HTR-8/SVneo (cell line): ENCODE measurements at places on chromosomes 16 and 17.

- no peak for DNase-seq
Observed at GRCh38 chr17:58691701-58692238, at the start of gene TEX14. Gene TEX14 (minus strand): TSS chr17:58692045. CDS start chr17:58652001, 40,044 bp downstream.

DNA sequence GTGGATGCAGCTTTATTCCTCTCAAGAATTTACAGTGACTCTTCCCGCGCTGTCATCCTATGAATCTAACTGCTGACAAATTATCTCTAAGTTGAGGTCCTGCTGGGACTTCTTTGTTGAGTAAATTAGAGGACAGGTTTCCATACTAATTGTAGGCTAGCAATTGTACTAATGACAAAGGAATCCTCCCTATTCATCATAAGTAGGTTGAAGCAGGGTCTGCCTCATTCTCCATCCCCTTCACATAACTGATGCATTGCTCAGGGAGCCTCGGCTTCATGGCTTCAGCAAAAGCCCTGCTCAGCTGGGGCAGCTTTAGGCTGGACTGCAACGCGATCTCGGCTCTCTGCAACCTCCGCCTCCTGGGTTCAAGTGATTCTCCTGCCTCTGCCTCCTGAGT lies 83.1 kb upstream of the IRX6 start:
- DNase-seq: no peak

DNA sequence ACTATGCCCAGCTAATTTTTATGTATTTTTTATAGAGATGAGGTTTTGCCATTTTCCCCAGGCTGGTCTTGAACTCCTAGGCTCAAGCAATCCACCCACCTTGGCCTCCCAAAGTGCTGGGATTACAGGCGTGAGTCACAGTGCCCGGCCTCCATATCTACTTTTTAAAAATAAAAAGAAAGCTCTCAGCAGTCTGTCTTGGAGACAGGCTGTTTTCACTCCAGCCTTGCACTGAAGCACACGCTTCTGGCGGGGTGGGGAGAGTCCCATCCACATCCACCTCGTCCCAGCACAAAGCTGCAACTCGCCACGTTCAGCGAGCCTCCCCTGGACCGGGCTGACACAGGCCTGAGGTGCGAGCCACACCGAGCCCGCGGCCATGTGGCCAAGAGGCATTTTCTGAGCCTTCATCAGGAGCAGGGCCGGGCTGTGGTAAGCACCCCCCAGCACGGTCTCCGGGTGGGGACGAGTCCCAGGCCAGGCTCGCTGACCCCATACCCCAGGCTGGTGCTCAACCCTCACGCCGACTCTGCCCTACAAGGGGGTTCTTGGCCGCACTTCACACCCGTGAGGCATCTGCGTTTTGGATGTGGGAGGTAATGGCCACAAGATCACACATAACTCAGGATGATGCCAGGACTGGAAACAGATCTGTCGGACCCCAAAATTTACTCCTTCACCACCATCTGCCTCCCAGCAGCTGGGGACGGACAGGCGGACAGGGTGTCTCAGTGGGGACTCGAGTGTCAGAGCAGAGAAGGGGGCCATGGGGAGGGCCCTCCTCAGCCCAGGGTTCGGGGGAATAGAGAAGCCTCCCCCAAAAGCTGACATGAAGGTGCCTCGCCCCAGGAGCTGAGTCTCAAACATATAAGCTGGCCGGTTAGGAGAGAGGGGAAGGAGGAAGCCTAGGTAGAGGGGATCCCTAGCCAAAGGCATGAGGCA lies 28.6 kb downstream of the TBC1D16 start:
- DNase-seq: no peak

- no peak for DNase-seq
Observed at GRCh38 chr17:73357981-73358380, 46.2 kb upstream of the CDC42EP4 start.

- DNase-seq: no peak
Observed at GRCh38 chr16:14187517-14188338, 116.6 kb downstream of the MRTFB start.

DNA sequence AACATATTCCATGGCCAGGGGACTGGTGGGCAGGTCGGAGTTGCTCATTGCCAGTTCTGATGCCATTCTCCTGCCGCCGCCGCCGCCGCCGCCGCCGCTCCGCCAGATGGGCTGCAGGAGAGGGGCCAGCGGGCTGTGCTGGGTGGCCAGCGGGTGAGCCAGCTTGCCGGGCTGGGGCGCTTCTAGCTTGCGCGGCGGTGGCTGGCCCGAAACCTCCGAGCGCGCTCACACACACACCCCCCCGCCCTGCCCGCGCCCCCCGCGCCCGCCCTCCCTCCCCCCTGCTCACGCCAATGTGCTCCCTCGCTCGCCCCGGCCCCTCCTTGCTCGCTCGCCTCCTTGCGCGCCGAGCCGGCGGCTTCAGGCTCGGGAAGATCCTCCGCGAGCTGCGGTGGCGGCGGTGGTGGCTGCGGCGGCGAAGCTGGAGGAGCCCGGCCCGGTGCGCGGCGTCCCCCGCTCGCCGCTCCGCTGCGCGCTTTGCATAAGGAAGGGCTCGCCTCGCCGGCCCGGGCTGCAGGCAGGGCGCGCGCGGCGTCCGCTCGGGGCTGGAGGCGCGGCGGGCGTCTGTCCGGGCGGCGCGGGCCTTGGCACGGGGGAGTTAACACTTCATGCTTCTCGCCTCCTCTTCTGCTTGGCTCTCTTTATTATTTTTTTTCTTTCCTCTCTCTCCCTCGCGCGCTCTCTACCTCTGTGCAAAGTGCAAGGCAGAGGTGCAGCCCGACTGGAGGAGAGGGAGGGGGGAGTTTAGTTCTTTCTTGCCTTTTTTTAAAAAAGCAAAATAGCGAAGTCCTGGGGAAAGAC lies 500 bp downstream of the MAF start:
- DNase-seq: no peak

DNA sequence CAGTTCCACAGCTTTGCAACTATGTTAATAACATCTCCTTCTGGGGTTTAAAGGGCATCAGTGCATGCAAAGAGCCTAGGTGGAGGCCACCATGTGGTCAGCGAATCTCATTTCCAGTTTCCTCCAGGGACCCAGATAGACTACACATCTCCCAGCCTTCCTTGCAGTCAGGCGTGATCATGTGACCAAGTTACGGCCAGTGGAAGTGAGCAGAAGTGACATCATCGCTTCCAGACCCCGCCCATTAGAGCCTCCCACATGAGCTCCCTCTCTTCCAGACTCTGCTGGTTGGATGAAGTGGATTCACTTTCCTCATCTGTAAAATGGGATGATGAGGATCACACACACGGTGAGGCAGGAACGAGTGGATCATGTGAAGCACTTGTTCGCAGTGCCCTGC lies 27.4 kb upstream of the KDM8 start:
- DNase-seq: no peak

DNA sequence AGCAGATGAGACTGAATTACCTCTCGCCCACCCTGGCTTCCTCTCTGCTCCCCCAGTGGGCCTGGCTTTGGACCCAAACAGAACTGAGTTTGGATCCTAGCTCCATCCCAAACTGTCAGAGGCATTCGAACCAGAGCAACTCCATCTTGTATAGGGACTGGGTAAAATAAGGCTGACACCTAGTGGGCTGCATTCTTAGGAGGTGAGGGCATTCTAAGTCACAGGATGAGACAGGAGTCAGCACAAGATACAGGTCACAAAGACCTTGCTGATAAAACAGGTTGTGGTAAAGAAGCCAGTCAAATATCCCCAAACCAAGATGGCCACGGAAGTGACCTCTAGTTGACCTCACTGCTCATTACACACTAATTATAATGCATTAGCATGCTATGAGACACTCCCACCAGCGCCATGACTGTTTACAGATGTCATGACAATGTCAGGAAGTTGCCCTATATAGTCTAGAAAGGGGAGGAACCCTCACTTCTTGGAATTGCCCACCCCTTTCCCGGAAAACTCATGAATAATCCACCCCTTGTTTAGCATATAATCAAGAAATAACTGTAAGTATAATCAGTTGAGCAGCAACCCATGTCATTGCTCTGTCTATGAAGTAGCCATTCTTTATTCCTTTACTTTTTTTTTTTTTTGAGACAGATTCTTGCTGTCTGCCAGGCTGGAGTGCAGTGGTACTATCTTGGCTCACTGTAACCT lies 44.4 kb downstream of the LYRM1 start:
- no peak for DNase-seq

GRCh38 chr17:1470755-1471462 lies 14.9 kb upstream of the CRK start:
- DNase-seq: no peak

GRCh38 chr17:78133971-78134898 lies 3.7 kb downstream of the TMC8 start:
- no peak for DNase-seq

GRCh38 chr17:68646626-68647526 lies 45.7 kb upstream of the FAM20A start:
- DNase-seq: no peak

- no peak for DNase-seq
Observed at GRCh38 chr17:74350486-74350885, 11.2 kb downstream of the BTBD17 start.

DNA sequence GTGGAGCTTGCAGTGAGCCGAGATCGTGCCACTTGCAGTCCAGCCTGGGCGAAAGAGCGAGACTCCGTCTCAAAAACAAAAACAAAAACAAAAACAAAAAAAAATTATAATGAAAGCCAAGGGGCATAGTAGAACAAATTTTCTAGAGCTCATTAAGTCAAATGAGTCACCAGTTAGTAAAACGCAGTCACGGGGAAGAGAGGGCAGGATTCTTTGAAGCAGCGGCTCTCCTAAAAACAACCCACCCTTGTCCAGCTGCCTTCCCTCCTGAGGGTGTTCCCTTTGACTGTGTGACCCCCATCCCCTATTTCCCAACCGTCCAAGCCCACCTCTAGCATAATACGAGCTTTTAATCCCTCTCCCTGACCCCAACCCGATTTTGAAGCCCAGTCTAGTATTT lies 44.1 kb upstream of the STH start:
- DNase-seq: no peak

- no peak for DNase-seq
Observed at GRCh38 chr16:70656712-70657263, 10.4 kb downstream of the IL34 start.

DNA sequence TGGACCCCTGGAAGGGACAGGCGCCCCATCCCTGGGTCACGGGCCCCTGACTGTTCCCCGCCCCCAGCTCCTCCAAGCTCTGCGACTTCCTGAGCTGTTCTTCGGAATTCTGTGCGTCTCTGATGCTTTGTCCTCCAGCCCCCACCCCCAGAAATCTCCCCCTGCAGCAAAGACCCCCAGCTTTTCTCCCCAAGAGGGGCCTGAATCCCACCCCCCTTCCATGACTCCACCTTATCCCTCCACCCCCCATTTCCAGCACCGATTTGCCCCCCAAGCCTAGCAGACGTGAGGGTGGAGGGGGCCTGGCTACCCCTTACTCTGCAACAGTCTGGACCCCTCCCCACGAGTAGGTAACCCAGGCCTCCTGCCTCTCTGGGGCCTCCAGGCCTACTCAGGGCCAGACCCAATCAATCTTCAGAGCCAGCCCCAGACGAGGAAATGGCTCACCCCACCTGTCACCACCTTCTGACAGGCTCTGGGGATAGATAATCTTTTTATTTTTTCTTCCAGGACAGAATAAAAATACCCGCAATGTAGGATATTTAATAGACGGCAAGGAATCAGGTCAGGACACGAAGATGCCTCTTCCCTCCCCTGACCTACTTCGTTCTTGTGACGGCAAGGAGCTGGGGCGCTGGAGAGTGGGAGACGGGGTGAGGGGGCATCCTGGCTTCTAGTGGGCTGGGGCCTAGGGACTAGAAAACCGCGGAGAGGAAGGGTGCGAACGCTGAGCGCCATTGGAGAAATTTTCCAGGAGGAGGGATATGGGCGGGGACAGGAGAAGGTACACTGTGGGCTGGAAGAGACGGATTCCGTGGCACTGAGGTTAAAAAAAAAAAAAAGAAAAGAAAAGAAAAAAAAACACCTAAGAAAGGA lies 744 bp upstream of the PLXDC1 start:
- DNase-seq: no peak

GRCh38 chr16:71771571-71771970 lies 37.1 kb downstream of the AP1G1 start:
- no peak for DNase-seq

GRCh38 chr17:76751416-76751993 lies 13.6 kb downstream of the MFSD11 start:
- no peak for DNase-seq

- no peak for DNase-seq
Observed at GRCh38 chr17:50144845-50145531, 5.5 kb downstream of the PPP1R9B start.

DNA sequence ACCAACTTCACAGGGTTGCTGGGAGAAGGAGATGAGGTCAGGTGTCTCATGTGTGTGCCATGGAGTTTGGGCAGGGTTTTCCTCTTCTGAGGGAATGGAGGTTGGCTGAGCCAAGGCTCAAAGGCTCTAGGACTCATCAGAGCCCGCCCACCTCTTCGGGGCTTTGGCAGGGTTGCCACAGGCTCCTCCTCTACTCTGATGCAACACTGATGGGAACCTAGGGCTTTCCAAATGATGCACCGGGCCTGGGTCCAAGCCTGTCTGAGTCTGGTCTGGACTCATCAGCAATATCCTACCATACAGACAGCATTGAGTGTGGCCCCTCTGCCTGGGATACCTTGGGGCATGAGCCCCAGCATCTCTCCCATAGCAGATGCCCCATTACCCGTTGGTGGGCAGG lies 59.5 kb upstream of the LHX1 start:
- DNase-seq: no peak

DNA sequence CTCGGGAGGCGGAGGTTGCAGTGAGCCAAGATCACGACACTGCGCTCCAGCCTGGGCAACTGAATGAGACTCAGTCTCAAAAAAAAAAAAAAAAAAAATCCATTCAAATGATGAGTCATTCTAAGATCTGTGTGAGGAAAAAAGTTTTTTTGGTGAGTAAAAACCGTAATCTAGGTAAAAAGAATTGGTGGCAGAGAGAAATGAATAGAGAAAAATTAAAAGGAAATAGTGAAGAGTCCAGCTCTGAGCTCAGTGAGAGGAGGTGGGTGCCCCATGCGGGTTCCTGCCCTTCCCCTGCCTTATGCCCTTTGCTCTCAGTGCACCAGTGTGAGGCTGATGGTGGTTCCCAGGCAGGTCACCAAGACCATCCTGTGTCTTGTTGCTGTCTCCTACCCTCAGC lies 20.9 kb downstream of the GAN start:
- DNase-seq: no peak

DNA sequence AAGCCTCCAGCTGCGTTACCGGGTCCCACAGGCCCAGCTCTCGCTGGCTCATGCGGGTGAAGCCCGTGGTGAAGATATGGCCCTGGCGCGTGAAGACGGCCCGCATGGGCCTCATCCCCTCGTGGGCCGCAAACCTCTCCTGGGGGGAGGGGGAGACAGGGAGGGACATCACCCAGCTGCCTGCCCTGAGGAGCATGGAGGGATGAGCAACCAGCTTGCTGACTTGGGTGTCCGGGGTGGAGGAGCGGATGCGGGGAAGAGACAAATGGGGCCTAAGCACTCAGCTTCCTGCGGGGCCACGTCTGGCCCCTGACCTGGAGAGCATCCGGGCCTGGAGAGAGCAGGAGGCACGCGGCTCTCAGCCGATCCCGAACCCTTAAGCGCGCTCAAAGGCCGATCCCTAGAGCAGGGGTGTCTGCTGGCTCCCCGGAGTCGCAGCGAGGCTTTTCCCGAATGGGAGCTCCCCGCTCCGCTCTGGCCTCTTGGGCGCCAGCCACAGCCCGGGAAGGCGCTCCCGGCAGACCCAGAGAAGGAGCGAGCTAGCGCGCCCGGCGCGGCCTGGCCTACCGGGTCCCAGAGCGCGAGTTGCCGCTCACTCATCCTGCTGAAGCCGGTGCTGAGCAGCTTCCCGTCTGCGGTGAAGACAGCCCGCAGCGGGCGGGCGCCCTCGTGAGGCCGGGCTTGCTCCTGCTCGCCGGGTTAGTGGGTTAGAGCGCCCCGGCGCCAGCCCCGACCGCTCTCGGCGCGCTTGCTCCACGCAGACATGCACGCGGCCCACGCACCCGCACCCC lies 5.0 kb downstream of the CORO6 start:
- no peak for DNase-seq

- DNase-seq: no peak
Observed at GRCh38 chr16:52488837-52489289, 58.1 kb downstream of the TOX3 start.
